Osteoblast (primary cell): ENCODE measurements at places on chromosomes 7 and 10. TPM values are rescaled to one million over a fixed set of nuclear protein-coding genes. Genes with fewer than 3 reads are reported as not detected.

The ARHGEF35 gene
- 2.4 and 3.6 TPM in 2 replicates for total RNA-seq

- H3K4me1 ChIP-seq: peaks cover 15% of the 10 kb centered on the region
- no peaks in the 10 kb centered on the region for H3K36me3 ChIP-seq
- no peak overlapping the region for H3K4me3 ChIP-seq
- DNase-seq: no peak
Observed at GRCh38 chr7:13737563-13737962, 251.9 kb downstream of the ETV1 start.

DNA sequence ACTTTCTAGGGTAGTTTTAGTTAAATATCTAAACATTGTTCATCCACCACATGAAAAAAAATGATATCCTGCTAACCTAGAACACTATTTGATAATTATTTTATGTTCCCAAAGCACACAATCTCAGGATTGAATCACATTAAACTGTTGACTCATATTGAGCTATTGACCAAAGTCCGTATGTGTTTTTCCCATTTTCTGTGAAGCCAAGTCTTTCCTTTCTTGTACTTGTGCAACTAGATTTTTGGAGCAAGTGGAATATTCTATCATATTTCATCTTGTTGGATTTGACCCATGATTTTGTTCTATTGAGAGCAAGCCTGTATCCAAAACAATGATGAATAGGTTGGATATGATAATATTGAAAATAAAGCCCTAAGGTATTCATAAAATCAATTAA is 164.6 kb downstream of the SKAP2 start:
- H3K4me1 ChIP-seq: peaks cover 10% of the 10 kb centered on the region
- H3K36me3 ChIP-seq: no peaks in the 10 kb centered on the region
- DNase-seq: no peak
- H3K27me3 ChIP-seq: no peaks in the 10 kb centered on the region
- H3K27ac ChIP-seq: no peak overlapping the region

GRCh38 chr7:135704074-135704473 is 23.9 kb downstream of the SLC13A4 start:
- H3K27ac ChIP-seq: no peak overlapping the region
- peak; percentile 62 for DNase-seq
- H3K36me3 ChIP-seq: no peaks in the 10 kb centered on the region
- no peaks in the 10 kb centered on the region for H3K4me1 ChIP-seq
- no peaks in the 10 kb centered on the region for H3K27me3 ChIP-seq
- no peak overlapping the region for H3K4me3 ChIP-seq

- no peak within 1 kb of the TSS for H3K27ac ChIP-seq
- H3K4me1 ChIP-seq: no peaks in the 10 kb centered on the region
- peak; percentile 88 for DNase-seq
Observed at GRCh38 chr7:6614953-6615722, at the start of gene ZNF853. Gene ZNF853 (plus strand): TSS chr7:6615610. CDS start chr7:6616175, 565 bp downstream.

The NPFFR1 gene
- not detected in 2 replicates for total RNA-seq

DNA sequence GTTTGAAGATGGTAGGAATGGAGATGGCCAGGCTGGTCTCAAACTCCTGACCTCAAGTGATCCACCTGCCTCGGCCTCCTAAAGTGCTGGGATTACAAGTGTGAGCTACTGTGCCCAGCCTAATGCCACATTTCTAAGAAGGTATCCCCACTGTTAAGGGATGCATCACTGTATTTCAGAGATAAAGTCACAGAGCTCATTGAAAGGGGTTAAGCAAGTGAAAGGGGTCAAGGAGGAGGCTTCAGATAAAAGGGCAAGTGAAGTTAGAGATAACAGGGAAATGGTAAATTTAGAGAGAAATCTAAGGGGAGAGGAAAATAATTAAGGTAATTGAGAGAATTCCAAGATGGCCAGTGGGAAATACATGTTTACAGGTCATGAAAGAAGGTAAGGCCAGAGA is 93.0 kb upstream of the SP4 start:
- no peak overlapping the region for H3K27ac ChIP-seq
- H3K4me1 ChIP-seq: no peaks in the 10 kb centered on the region
- no peak overlapping the region for H3K4me3 ChIP-seq
- H3K27me3 ChIP-seq: no peaks in the 10 kb centered on the region
- H3K36me3 ChIP-seq: no peaks in the 10 kb centered on the region

- H3K4me1 ChIP-seq: peaks cover 12% of the 10 kb centered on the region
- H3K4me3 ChIP-seq: peak overlapping the region; percentile 84
- H3K27me3 ChIP-seq: no peaks in the 10 kb centered on the region
- H3K36me3 ChIP-seq: no peaks in the 10 kb centered on the region
- DNase-seq: peak; percentile 97
- H3K27ac ChIP-seq: peak overlapping the region; percentile 86
Observed at GRCh38 chr10:122113161-122113944, 124.4 kb downstream of the TACC2 start.

GRCh38 chr10:77168161-77168560 is 469.4 kb downstream of the KCNMA1 start:
- no peaks in the 10 kb centered on the region for H3K36me3 ChIP-seq
- no peaks in the 10 kb centered on the region for H3K4me1 ChIP-seq
- no peaks in the 10 kb centered on the region for H3K27me3 ChIP-seq
- no peak for DNase-seq
- no peak overlapping the region for H3K4me3 ChIP-seq

DNA sequence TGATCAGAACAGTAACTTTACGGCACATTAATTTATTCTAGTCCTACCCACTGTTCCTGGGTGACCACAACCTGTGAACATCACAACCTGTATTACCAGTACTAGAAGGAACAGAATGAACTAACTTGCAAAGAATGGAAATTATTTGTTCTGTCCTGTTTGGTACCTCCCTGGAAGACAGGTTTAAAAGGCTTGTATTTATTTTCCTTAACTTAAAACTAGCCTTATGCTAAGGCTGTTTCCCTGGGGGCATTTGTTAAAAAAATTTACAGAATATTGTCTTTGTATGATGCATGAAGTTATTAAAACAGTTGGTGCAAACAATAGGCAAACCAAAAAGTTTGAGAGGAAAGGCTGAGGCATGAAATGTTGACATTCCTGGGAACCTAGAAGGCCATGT is 132.7 kb downstream of the DNAJC1 start:
- no peaks in the 10 kb centered on the region for H3K4me1 ChIP-seq
- H3K27ac ChIP-seq: no peak overlapping the region
- H3K4me3 ChIP-seq: no peak overlapping the region

DNA sequence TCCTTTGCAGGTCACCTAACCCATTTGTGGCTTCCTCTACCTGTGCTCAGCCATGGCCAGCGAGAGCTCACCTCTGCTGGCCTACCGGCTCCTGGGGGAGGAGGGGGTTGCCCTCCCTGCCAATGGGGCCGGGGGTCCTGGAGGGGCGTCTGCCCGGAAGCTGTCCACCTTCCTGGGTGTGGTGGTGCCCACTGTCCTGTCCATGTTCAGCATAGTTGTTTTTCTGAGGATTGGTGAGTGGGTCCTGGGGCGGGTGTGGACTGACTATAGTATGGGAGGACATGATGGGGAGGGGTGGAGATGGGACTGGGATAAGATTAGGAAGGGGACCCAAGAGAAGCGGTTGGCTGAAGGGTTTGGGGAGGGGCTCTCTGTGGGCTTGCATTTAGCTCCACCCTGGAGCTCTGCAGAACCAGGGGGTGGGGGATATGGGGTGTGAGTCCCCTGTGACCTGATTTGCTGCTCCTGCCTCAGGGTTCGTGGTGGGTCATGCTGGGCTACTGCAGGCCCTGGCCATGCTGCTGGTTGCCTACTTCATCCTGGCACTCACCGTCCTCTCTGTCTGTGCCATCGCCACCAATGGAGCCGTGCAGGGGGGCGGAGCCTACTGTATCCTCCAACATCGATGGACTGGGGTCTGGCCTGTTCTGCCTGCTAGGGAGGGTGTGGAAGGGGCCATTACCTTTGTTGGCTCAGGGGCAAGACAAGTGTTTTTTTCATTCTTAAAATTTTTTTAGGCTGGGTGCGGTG is 1.8 kb downstream of the SLC12A9 start:
- no peak overlapping the region for H3K27ac ChIP-seq
- H3K4me3 ChIP-seq: no peak overlapping the region
- H3K27me3 ChIP-seq: no peaks in the 10 kb centered on the region
- peaks cover 3% of the 10 kb centered on the region for H3K36me3 ChIP-seq
- no peak for DNase-seq
- peaks cover 10% of the 10 kb centered on the region for H3K4me1 ChIP-seq

The TSPAN12 gene
- total RNA-seq: 0.59 and 1.8 TPM in 2 replicates

DNA sequence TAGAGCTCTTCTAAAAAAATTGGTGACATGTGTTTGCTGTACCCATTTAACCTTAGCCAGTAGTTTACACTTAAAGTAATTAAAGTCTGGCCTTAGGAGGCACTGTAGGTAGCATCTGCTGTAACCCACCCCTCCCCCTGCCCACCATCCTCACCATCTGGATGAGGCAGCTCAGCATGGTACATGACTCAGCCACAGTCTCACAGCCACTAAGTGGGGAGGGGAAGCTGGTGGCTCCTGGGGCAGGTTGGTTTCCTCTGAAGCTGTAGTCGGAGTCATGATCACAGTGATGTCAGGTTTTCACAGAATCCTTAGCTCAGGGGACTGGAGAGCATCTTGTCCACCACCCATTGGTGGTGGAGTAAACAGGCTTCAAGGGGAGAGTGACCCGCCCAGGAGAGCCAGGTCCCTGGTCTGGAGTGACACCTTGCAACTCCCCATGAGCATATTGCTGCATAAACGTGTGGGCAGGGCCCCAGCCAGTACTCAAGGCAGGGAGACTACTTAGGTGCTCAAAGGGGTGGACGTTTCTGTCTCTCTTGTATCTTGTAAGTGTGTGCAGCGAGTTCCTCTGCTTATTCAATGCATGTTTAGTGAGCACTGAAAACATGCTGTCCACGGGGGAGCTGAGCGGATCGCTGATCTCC is 125.9 kb downstream of the GRK5 start:
- no peaks in the 10 kb centered on the region for H3K27me3 ChIP-seq
- no peak overlapping the region for H3K27ac ChIP-seq
- H3K4me1 ChIP-seq: no peaks in the 10 kb centered on the region
- no peaks in the 10 kb centered on the region for H3K36me3 ChIP-seq

The SFTPA1 gene
- total RNA-seq: not detected in 2 replicates

The CALML5 gene
- not detected in 2 replicates for total RNA-seq

The SBDS gene
- total RNA-seq: 78.9 and 83.7 TPM in 2 replicates

DNA sequence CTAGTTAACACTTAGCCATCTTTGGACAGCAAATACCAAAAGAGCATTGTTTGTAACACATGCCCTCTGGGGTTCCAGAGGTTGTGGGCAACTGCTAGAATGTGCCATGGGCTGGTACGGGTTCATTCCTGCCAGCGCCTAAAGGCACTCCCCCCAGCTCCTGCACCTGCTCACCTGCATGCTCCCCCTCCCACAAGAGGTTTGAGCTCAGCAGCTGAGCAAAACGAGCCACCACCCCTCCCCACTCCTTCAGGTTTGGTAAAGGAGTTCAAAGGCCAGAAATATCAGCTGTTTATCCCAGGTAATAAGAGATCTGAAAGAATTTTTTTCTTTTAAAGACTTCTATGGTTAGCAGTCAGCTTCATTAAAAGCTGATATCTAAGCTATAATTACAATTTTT is 53.5 kb downstream of the HTR7 start:
- no peak overlapping the region for H3K4me3 ChIP-seq
- no peaks in the 10 kb centered on the region for H3K27me3 ChIP-seq
- no peak for DNase-seq
- no peaks in the 10 kb centered on the region for H3K36me3 ChIP-seq

DNA sequence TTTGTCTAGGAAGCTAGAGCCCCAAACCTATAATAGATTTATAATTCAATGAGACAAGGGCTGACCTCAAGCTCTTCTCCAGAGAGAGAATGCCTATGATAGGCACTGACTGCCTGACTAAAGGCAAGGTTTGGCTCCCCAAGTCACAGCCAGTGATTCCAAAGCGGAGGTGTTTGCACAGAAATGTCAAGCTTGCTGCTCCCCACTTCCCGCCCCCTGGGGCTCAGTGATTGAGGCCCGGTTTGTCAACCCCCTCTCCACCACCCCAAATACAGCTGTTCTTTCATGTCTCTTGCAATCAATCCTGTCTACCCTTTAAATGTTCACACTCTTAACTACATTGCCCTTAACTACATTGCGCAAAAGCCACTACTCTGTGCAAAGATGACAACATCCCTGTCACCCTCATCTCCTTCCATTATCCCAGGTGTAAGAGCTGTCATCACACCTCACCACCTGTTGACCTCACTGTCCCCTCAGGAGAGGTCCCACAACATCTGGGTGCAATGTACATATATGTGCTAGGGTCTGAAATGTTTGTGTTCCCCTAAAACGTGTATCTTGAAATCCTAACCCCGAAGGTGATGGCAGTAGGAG is 58.0 kb downstream of the NUDCD3 start:
- H3K27me3 ChIP-seq: no peaks in the 10 kb centered on the region
- no peak overlapping the region for H3K27ac ChIP-seq
- H3K4me3 ChIP-seq: no peak overlapping the region
- no peak for DNase-seq
- H3K36me3 ChIP-seq: no peaks in the 10 kb centered on the region
- H3K4me1 ChIP-seq: no peaks in the 10 kb centered on the region

The GBX1 gene
- total RNA-seq: not detected in 2 replicates

- H3K4me3 ChIP-seq: peak overlapping the region; percentile 82
- no peaks in the 10 kb centered on the region for H3K27me3 ChIP-seq
- no peaks in the 10 kb centered on the region for H3K36me3 ChIP-seq
- DNase-seq: no peak
Observed at GRCh38 chr7:24755541-24756407, 1.5 kb downstream of the GSDME start.

The PLAC9 gene
- 17.1 and 19.2 TPM in 2 replicates for total RNA-seq

GRCh38 chr10:60869652-60870415 is 74.2 kb downstream of the RHOBTB1 start:
- H3K4me1 ChIP-seq: no peaks in the 10 kb centered on the region
- H3K36me3 ChIP-seq: peaks cover 3% of the 10 kb centered on the region
- DNase-seq: no peak

GRCh38 chr10:115379064-115379463 is 285.9 kb downstream of the ATRNL1 start:
- no peaks in the 10 kb centered on the region for H3K36me3 ChIP-seq
- H3K27ac ChIP-seq: no peak overlapping the region
- H3K4me3 ChIP-seq: no peak overlapping the region
- no peaks in the 10 kb centered on the region for H3K27me3 ChIP-seq
- DNase-seq: no peak

DNA sequence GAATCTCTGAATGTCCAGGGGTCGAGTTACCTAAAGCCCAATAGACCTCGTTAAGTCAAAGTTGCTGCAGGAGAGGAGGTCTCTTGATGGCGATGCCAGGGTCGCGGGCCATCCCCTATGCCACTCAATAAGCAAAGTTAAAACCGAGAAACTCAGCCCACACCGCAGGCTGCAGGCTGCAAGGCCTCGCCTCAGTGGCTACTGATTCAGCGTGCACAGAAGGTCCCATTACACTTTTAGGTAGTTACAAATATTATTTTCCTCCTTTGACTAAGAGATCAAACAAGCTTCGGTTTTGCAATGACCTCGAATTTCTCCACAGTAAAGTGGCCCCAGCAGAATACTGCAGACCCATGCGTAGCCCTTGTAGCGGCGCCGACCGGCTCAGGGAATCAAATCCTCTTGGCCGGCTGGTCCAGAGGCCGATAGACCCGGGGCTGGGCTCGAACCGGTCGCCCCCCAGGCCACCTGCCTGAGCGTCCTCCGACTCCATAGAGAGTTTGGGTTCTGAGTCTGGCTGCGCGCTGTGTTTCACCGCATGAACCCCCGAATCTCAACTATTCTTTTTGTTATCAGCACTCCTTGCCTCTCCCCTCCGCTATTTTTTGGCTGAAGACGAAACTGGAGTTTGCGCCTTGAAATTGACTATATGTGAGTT is 2.3 kb downstream of the C1QL3 start:
- H3K36me3 ChIP-seq: no peaks in the 10 kb centered on the region
- no peak overlapping the region for H3K27ac ChIP-seq
- DNase-seq: no peak
- H3K4me3 ChIP-seq: no peak overlapping the region
